Heart left ventricle (tissue), 16 donors: ENCODE measurements at places on chromosomes 2 and 18. TPM values are rescaled to one million over a fixed set of nuclear protein-coding genes. Genes with fewer than 3 reads are reported as not detected.

The SCN7A gene
- 7.9 TPM for polyA plus RNA-seq

The FNDC4 gene
- polyA plus RNA-seq = 2.0 TPM

GRCh38 chr18:47717257-47717656, 213.2 kb downstream of the SMAD2 start:
- no peak for DNase-seq

DNA sequence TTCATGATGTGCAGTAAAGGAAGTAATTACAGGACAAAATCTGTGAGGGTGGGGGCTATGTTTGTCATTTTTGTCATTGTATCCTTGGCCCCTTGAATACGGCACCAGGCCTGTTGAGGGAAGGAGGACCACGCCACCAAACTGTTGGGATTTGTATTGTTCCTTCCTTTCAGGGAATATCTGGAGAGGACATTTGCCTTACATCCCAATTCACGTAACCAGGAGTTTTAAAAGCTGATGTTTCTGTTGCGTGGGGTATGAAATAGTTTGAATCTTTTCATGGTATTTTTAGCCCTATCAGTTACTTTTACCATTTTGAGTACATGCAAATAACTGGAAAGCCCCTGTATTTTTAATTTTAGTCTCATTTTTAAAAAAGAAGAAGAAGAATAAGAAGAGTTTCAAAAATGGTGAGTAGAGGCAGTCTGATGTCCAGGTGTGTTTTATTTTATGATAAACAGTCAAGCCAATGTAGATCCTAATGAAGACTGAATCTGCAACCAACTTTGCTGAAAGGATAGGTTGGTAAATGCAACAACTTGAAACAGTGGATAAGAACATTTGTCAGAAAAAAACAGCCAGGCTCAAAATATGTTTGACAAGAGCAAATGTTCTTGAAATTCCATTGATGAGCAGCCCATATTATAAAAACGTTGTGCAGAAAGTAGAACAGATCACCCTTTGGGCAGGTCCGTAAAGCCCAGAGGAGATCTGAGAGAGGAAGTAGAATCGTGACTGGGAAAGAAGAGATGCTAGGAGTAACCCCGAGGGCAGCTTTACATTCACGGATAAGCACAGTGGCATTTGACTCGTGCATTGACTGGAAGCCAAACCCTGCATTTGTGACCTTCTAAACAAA, 54.5 kb downstream of the RASGRP3 start:
- DNase-seq = no peak

DNA sequence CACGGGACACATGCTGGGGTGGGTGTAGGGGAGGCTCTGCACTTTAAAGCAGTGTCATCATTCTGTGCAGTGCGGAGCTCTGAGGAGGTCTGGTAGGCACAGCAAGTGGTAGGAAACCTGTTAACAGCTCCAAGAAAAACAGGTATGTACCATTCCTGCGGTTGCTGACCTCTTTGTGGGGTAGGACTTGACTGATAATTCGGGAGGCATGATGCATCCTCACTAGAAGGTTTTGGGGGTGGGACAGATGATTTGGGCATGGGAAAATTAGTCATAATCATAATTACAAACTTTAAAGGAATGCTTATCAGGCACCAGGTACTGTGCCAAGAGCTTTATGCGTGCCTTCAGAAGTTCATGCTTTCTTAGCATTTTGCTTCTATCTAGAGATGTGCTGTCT, 9.7 kb downstream of the DOK1 start:
- DNase-seq = no peak

GRCh38 chr2:189104934-189105333, 74.6 kb downstream of the COL5A2 start:
- DNase-seq = no peak

GRCh38 chr2:206160125-206160806, 571 bp downstream of the EEF1B2 start:
- DNase-seq = no peak

GRCh38 chr2:230779126-230779525, 66.5 kb downstream of the CAB39 start:
- DNase-seq = no peak

- DNase-seq = no peak
Observed at GRCh38 chr2:120109186-120110061, 96.5 kb downstream of the EPB41L5 start.

GRCh38 chr18:11721720-11722119, 32.7 kb downstream of the GNAL start:
- DNase-seq = no peak
